ENCODE measurements at places on chromosomes 2 and 18.

GRCh38 chr18:78511666-78512601, 467.7 kb upstream of the SALL3 start:
- DNase-seq, result no peak

DNA sequence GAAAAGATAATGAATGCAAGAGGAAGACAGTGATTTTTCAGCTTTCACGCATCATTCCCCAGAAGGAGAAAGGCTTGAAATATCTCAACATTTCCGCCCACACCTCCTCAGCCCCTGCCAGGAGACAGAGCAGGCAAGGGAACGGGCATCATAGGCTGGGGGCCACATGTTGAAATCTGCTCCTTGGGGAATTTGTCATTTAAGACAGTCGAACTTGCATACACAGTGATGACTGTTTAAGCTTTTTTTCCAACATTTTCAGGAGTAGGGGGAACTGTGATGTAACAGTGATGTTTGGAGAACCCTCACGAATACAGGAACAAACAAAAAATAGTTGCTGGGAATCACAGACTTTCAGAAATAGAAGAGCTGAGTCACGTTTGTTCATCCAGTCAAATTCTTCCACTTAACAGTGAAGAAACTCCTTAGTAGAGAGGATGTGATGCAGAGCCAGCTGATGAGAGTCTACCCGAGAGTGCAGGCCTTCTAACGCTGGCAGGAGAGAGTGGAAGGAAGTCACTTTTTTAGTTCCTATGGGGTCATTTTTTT, 266.8 kb downstream of the ALPK2 start:
- DNase-seq, result no peak

DNA sequence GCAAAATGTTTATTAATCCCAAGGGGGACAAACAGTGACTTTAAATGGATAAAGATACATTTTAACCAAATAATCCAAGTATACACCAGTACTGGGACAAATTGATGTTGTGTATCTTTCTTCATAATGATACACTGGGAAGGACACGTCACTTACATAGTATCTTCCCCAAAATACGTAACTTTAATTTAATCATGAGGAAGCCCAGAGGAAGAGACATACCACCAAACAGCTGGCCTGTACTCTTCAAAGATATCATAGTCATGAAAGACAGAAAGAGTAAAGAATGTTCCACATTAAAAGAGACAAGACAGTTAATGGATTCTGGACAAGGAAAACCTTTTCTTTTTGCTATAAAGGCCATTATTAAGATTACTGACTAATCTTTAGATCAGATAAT, 37.1 kb downstream of the AGFG1 start:
- no peak for DNase-seq

DNA sequence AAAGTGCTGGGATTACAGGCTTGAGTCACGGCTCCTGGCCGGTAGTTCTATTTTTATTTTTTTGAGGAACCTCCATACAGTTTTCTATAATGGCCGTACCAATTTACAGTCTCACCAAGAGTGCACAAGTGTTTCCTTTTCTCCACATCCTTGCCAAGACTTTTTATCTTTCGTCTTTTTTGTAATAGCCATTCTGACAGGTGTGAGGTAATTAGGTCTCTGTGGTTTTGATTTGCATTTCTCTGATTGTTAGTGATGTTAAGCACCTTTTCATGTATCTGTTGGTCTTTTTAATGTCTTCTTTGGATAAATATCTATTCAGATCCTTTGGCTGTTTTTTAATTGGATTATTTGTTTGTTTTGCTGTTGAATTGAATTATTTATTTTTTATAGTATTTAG, 9.3 kb downstream of the ARMC9 start:
- no peak for DNase-seq

DNA sequence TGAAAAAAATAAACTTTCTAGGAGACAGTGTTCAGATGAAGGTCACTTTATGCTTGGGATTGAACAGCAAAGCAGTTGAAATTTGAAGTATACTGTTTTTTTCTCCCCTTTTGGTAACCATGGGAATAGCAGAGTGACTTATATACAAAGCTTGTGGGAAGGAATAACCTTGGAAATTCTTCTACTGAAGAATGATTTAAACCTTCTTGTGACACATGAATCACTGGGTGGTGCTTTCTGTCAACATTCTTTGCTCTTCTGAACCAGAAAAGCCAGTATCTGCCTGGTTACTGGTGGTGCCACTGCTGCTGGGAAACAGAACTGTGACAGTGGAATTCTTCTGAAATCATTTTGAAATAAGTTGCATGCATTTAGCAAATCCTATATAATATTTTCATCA, 39.4 kb upstream of the RND3 start:
- DNase-seq, result no peak

DNA sequence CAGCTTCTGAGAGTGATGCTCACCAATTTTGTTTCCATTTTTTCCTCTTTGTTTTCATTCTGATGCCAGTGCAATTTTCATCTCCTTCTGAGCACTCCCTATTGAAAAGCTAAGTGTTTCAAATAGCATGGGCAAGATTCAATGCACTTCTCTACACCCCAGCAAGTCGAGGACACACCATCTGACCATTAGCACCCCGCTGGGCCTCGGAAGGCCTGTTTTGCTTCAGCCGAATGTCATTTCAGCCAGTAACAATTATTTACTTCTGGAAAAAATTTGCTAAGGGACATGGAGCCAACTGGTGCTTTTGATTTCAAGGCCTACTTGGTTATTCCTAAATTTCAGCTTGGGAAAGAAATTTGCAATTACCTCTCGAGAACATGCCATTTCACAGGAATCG, 392.4 kb downstream of the RNF144A start:
- no peak for DNase-seq

DNA sequence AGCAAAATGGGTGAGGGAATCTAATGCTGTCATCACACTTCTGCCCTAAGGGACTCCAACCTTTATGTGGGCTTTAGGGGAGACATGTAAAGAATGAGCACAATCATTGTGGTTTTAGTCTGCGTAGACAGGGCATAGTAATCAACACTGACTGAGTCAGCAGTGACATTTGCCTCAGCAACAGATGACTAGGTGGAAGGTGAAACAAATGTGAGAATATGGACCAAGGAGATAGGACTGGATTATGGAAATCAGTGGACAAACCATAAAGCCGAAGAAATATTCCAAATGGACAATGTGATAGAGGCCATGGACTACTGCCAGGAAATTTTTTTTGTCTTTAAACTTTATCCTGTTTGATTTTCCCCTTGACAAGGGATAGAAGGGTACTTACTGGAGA, 83.9 kb downstream of the PDK1 start:
- DNase-seq, result no peak

GRCh38 chr2:69074918-69075317, 61.9 kb downstream of the ANTXR1 start:
- no peak for DNase-seq

- DNase-seq, result no peak
These were observed 167.8 kb upstream of the HAAO start for GRCh38 chr2:42960002-42960841.

DNA sequence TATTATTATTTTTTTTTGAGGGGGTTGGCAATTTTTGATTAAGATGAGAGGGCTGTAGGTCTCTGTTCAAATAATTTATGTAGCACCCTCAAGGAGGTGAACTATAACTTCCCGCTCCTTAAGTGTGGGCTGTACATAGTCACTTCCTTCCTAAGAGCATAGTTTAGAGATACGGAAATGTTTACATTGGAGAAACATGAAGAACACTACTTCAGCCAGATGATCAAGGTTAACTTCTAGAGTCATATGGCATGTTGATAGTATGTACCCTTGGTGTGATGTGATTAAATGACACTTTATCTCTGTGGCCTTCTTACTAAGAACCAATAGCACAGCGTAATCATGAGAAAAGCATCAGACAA, 93.7 kb downstream of the MIB1 start:
- no peak for DNase-seq

DNA sequence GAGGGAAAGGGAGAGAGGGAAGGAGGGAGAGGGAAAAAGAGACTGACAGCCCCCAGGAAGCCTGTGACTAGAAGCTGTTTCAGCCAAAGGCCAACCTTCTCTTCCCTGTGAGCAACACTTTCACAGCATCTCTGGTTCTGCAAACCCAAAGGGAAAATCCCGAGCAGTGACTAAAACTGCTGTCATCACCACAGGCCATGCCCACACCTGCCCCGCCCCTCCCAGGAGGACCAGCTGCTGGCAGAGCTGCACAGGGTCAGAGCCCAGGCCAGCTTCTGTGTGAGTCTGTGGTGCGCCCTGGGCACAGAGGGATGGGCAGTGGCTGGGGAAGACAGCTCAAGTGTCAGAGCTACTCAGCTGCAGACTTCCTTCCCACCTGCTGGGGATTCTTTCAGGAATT, 64.9 kb upstream of the OTOS start:
- no peak for DNase-seq

GRCh38 chr2:86704459-86704971, 15.6 kb upstream of the RMND5A start:
- no peak for DNase-seq

DNA sequence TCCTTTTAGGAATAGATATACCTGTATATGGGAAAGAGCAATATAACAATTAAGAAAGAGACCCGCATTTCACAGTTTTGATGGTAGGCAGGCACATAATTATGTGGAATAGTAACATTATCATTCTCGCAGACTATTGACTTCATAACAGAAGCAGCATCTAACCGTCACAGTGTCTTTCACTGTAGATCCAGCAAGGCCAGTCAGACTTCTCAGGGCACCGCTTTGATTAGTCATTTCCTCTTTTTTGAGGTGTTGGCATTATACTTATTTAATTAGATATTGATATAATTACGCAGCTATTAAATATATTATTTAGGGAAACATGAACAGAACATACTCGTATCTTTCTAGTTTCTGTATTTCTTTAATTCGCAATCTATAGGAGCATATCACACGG, 176.4 kb downstream of the NAPG start:
- DNase-seq, result no peak

GRCh38 chr18:6732952-6733351, 3.4 kb downstream of the ARHGAP28 start:
- DNase-seq, result no peak

DNA sequence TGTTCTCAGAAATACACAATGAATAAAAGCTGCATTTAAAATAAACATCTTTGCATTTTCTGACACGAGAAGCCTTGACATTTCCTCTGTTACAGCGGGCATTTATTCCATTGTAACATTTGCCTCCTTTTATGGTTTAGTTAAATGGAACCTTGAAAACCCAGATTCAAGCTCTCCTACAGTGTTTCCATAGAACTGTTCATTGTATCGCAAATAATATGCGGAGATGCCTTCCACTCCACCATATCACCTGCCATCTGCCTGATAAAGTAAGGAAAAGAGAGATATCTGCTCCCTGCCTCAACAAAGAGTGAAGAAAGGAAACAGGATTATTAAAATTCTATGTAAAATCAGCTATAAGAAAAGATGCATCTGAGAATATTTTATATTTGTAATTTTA, 69.8 kb downstream of the CDH19 start:
- peak; percentile 74 for DNase-seq

DNA sequence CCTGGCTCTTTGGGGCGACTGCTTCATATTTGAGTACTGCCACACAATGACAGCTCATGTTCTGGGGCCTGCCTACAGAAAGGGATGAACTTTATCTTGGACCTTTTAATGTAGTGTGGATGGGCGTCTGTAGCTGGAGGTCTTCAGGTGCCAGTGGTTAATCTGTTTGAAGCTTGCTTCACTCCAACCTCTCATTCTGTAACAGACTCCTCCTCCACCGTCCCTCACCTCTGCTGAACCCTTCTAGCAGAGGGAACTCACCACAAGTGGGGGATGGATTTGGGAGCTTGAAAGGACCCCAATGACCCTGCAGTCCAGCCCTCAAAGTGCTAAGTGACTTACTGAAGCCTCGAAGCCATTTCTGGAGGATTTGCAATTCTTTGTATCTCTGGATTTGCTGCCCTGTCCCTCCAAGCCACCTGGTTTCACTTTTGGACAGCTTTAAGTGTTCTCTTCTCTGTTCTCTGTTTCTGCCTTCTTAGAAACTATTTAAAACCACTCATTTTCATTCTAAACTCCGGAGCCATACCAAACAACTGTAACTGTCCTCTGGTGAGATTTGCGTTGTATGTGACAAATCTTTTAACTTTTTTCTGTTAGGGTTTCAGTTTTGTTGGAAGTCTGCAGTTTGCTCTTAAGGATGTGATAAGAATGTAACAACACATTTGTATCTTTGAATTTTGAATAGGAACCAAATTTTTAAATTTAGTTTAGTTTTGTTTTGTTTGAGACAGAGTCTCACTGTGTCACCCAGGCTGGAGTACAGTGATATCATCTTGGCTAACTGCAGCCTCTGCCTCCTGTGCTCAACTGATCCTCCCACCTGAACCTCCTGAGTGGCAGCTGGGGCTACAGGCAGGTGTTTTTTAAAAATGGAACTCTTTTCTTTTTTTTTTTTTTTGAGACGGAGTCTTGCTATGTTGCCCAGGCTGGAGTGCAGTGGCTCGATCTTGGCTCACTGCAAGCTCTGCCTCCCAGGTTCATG, 37.0 kb upstream of the CASP8 start:
- DNase-seq, result no peak

DNA sequence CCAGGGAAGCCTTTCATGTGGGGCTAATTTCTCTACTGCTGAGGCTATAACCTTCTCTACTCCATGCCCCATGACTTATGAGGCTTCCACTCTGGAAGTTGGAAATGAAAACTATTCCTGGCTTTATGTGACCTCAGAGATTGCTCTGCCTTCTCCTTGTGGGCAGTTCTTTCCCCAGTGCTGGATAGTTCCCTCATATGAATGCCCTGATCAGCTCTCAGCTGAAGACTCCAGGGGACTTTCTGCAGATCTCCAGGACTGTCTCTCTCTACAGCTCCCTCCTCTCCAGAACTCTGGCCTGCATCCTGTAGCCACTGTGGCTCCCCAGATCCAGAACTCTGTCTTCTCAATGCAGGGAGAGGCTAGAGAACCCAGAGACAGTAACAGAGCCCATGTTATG, 235.1 kb downstream of the SEPTIN10 start:
- DNase-seq, result no peak

- DNase-seq, result no peak
These were observed 117.0 kb downstream of the ZNF385B start for GRCh38 chr2:179744401-179744800.

- no peak for DNase-seq
These were observed 592.7 kb upstream of the VRK2 start for GRCh38 chr2:57453945-57454344.

- DNase-seq, result no peak
These were observed 600.6 kb upstream of the SALL3 start for GRCh38 chr18:78378983-78379382.

DNA sequence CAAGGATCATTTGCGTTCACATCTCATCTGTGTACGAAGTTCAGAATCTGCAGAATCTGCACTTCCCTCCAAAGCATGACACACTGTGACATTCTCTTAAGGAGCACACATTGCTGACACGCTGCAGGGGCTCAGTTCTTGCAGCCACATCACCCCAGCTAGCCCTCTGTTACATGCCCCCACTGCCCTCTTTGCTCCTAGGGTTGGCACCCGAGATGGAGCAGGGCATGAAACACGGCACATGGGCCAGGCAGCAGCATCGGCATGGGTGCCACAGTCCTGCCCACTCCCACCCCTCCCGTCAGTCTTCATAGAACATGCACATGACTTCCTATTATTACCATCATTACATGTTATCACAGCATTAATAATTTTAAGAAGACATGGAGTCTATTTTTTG, 76.4 kb downstream of the COL6A3 start:
- no peak for DNase-seq

GRCh38 chr2:191650896-191651773, 26.8 kb upstream of the NABP1 start:
- DNase-seq, result no peak

GRCh38 chr2:61144697-61145268, 17.2 kb upstream of the C2orf74 start:
- peak; percentile 90 for DNase-seq

GRCh38 chr2:104790901-104791495, 62.9 kb upstream of the POU3F3 start:
- no peak for DNase-seq
